ENCODE measurements at places on chromosomes 7 and 10.
A peak's percentile ranks its signal among the peaks of the same experiment; 100 is the strongest.

GRCh38 chr10:74255888-74256357 is 104.9 kb downstream of the ADK start:
- no peak overlapping the region for H3K27ac ChIP-seq
- H3K36me3 ChIP-seq: no peaks in the 10 kb centered on the region
- no peak overlapping the region for H3K4me3 ChIP-seq

DNA sequence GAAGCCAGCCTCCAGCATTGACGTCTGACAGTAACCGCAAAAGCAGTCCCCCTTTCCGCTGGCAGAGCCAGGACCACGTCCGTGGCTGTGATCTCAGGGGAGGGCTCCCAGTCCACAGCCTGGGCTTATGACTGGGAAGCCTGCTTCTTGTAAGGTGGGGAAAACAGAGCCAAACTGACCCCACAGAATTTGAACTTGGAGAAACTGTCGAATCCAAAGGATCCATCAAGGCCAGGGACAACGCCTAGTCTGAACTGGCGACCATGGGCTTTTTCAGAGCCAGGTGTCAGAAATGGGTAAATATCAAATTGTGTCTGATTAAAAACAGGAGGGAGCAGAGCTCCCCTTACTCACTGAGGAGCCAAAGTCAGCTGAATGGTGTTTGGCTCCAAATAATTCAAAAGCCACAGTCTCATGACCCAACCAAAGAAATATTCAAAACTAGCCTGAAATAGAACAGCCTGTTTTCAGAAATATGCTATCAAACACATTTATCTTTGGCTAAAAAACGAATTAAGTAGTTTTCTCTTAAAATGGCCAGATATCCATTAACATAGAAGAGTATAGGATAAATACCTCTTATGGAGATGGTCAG is 751.4 kb upstream of the GALNT17 start:
- H3K27ac ChIP-seq: no peak overlapping the region
- H3K27me3 ChIP-seq: no peaks in the 10 kb centered on the region
- no peak overlapping the region for H3K4me3 ChIP-seq
- no peaks in the 10 kb centered on the region for H3K4me1 ChIP-seq

DNA sequence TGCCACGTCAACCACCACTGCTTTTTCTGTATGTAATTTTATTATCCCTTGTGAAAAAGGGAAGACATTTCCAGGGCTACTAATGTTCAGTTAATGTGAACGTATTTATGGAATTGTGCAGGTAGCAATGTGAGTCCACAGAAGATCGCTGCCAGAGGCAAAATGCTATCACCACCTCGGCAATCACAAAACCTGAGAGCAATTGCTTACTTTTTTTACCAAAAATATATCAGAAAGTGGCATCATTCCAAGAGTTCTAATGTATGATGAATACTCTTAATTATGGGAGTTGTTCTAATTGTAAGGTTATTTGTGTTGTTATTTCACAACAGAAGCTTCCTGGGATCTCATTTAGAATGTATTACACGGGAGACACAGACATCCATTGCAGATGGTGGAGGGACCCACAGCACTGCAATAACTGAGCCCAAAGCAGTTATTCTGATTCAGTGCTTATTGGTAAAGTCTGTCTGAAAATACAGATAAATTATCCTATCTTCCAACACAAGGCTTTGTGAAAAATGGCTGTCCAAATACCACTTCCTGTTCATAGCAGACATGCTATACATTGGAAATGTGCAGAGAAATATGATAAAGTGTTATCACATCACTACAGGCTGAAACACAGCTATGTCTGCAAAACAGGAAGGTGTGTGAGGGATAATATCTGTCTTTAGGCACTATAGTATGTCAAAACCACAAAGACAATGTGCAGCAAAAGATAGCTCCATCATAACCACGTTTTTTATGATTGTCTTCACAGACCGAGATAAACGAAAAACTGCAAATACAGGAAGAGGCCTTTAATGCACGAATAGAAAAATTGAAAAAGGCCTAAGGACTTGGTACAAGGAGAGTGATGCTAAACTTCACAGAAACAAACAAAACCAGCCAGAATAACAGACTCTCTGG is 102.7 kb downstream of the CABCOCO1 start:
- no peaks in the 10 kb centered on the region for H3K27me3 ChIP-seq
- no peak for DNase-seq
- no peaks in the 10 kb centered on the region for H3K4me1 ChIP-seq
- H3K4me3 ChIP-seq: no peak overlapping the region
- no peak overlapping the region for H3K27ac ChIP-seq

DNA sequence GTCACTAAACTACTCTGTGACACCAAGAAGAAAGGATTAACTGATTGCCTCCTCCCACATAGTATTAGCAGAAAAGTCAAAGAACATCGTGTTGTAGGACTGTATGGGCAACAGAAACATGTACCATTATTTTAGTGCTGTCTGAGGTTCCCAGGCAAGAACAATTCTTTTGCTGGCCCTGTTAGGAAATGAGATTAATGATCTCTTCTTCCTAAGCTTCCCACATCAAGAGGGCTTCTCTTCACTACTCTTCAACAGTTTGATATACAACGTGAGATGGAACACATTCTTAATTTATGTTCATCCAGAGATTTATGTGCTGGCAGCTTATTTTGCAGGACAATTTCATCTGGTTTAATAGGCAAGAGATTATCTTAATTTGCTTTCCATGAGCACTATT is 219.6 kb downstream of the DOCK4 start:
- no peak for DNase-seq
- H3K36me3 ChIP-seq: no peaks in the 10 kb centered on the region
- no peak overlapping the region for H3K27ac ChIP-seq
- no peaks in the 10 kb centered on the region for H3K27me3 ChIP-seq
- no peak overlapping the region for H3K4me3 ChIP-seq

DNA sequence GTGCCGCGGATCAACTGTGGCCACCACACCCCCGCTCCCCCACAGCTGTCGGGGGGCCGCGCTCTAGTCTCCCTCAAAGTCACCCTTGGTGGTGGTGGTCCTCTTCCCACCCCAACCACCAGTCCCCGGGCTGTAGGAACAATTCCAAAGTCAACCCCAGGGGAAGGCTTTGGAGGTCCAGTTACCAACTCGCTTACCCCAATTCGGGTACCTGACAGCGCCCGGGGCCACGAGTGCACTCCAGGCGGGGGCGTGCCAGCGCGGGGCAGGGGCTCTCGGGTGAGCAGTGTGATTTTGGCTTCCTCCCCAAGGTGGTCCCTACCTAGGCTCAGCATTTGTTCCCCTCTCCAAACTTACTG is 584 bp upstream of the ZMIZ1 start:
- H3K4me3 ChIP-seq: peak overlapping the region; percentile 87
- DNase-seq: no peak
- H3K4me1 ChIP-seq: peaks cover 18% of the 10 kb centered on the region
- H3K27ac ChIP-seq: no peak overlapping the region
- no peaks in the 10 kb centered on the region for H3K36me3 ChIP-seq
- H3K27me3 ChIP-seq: no peaks in the 10 kb centered on the region

DNA sequence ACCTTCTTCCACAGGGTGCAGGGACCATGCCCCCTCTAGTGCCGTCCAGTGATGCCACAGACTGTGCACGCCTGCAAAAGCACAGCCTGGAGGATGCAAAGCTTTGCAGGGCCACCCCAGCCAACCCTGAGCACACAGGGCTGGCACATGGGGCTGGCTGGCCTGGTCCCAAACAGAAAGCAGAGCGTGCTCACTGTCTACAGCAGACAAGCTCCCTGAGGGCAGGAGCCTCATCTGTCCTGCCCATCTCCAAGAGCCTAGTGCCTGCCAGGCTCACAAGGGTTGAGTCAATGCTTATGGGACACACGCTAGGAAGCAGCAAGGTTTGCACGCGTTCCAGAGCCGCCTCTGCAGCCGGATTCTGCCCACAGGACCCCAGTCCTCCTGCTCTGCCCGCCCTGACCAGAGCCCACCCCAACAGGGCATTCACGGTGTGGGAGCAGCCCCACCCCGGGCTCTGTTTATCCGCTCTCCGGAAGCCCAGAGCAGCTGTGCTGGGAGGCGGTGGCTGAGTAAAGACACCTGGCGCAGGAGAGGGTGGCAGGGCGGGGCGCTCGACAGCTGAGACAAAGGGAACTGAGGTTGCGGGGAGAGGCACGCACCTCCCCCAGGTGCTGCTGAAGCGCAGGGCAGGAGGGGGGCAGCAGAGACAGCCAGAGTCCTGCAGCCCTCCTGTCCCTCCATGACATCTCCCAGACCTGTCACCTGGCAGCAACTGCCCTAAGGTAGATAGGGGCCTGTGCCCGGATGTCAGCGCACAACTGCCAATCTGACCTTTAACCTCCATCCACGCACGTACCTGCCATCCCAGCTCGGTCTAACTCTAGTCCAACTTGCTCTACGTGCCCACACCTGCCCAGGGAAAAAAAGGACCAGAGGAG is 4.3 kb downstream of the KCNH2 start:
- no peak for DNase-seq
- no peak overlapping the region for H3K27ac ChIP-seq
- peaks cover 18% of the 10 kb centered on the region for H3K4me1 ChIP-seq
- H3K27me3 ChIP-seq: peaks cover 4% of the 10 kb centered on the region
- no peaks in the 10 kb centered on the region for H3K36me3 ChIP-seq

- H3K27ac ChIP-seq: no peak overlapping the region
- DNase-seq: no peak
- no peaks in the 10 kb centered on the region for H3K27me3 ChIP-seq
- no peak overlapping the region for H3K4me3 ChIP-seq
- no peaks in the 10 kb centered on the region for H3K4me1 ChIP-seq
Measured at GRCh38 chr7:30091491-30091912, 43.3 kb upstream of the MTURN start.

GRCh38 chr10:5948208-5948585 is 29.1 kb downstream of the IL15RA start:
- H3K4me3 ChIP-seq: no peak overlapping the region
- no peaks in the 10 kb centered on the region for H3K36me3 ChIP-seq
- DNase-seq: no peak
- no peaks in the 10 kb centered on the region for H3K27me3 ChIP-seq

DNA sequence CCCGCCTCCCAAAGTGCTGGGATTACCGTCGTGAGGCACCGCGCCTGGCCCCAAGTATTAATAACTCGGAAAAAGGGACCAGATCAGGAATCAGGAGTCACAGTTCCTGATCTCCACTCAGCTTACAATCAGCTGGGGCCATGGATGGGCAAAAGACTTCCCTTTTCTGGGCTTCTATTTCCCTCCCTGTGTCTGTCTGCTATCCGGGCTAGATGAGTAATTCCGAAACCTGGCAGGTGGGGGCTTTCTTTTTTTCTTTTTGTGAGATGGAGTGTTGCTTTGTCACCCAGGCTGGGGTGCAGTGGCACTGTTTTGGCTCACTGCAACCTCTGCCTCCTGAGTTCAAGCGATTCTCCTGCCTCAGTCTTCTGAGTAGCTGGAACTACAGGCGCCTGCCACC is 11.6 kb downstream of the RPS24 start:
- peaks cover 2% of the 10 kb centered on the region for H3K4me1 ChIP-seq
- no peaks in the 10 kb centered on the region for H3K27me3 ChIP-seq
- no peak overlapping the region for H3K27ac ChIP-seq
- no peak overlapping the region for H3K4me3 ChIP-seq
- DNase-seq: no peak
- peaks cover 17% of the 10 kb centered on the region for H3K36me3 ChIP-seq

DNA sequence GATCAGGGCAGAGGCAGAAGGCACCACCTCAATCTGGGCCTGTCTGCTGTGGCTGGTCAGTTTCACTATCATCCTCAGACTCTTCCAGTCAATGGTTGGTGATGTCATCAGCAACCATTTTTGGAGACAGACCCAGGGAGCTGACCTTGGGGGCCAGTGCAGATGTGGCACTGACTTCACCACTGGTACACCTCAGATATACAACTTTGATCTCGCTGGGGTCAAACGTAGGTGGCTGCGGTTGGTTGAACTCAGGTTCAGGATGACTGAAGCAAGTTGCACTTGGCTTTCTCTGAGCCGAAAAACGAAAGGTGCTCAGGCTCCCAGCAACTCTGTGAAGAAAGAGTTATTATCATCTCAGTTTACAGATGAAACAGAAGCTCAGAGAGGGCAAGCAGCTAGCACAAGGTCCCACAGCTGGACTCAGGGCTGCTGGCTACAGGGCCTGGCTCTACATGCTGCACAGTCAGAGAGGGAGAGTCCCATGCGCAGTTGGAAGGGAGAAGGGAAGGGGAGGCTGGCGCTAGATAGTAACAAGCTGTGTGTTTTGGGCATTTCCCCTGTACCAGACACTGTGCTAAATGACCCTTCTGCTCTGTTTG is 27.2 kb downstream of the ANKRD16 start:
- H3K4me1 ChIP-seq: no peaks in the 10 kb centered on the region
- no peaks in the 10 kb centered on the region for H3K27me3 ChIP-seq
- no peak overlapping the region for H3K4me3 ChIP-seq
- no peak overlapping the region for H3K27ac ChIP-seq
- H3K36me3 ChIP-seq: no peaks in the 10 kb centered on the region
- no peak for DNase-seq

DNA sequence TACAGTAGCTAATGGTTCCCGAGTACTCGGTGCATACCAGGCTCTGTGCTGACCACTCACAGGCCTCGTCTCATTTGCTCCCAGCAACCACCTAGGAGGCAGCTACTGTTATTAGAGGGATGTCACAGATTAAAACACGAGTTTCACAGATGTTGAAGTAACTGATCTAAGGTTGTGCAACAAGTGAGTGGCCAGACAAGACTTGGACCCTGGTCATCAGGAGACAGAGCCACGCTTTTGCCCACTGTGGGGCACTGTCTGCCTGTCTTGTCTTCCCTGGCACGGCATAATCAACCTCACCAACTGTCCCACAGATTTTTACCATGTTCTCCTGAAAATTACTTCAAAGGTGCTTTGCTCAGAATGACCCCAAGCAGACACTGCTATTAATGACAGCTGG is 111.6 kb upstream of the HABP2 start:
- H3K27me3 ChIP-seq: no peaks in the 10 kb centered on the region
- no peak for DNase-seq
- H3K27ac ChIP-seq: no peak overlapping the region
- H3K36me3 ChIP-seq: no peaks in the 10 kb centered on the region

DNA sequence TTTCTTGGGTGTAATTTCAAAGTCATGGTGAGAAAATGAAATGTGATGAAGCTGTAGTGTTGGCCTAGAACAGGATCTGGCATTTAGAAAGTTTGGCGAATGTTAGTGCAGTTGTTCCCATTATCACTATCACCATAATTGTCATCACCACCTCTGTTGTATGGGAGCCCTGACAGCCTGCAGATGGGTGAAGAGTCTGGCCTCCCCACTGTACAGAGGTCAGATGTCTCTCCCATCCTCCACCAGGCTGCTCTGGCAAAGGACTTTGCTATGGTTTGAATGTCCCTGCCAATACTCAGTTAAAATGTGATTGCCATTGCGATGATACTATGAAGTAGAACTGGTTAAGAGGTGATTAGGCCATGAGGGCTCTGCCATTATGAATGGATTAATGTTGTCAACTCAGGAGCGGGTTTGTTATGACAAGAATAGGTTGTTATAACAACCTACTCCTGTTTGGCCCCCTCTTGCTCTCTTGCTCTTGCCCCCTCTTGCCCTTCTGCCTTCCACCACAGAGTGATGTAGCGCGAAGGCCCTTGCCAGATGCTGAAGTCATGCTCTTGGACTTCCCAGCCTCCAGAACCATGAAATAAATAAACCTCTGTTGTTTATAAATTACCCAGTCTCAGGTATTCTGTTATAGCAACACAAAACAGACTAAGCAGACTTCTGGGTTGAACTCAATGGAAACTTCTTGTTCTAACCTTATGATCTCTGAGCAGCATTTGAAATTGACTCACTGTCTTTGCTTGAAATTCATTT is 90.0 kb downstream of the GRK5 start:
- no peaks in the 10 kb centered on the region for H3K36me3 ChIP-seq
- no peaks in the 10 kb centered on the region for H3K27me3 ChIP-seq
- no peaks in the 10 kb centered on the region for H3K4me1 ChIP-seq
- no peak for DNase-seq
- H3K4me3 ChIP-seq: no peak overlapping the region

GRCh38 chr10:8418631-8419030 is 364.1 kb downstream of the GATA3 start:
- H3K27me3 ChIP-seq: no peaks in the 10 kb centered on the region
- no peaks in the 10 kb centered on the region for H3K36me3 ChIP-seq
- no peaks in the 10 kb centered on the region for H3K4me1 ChIP-seq
- no peak overlapping the region for H3K27ac ChIP-seq
- DNase-seq: no peak
